ENCODE measurements at places on chromosomes 7 and 10.

- DNase-seq = no peak
These were observed 39.9 kb downstream of the RBM17 start for GRCh38 chr10:6128591-6129251.

- DNase-seq = peak; percentile 87
These were observed 41.1 kb downstream of the ZC3HC1 start for GRCh38 chr7:130009848-130010688.

- DNase-seq = no peak
These were observed 163.1 kb upstream of the AGR3 start for GRCh38 chr7:17044861-17045260.

DNA sequence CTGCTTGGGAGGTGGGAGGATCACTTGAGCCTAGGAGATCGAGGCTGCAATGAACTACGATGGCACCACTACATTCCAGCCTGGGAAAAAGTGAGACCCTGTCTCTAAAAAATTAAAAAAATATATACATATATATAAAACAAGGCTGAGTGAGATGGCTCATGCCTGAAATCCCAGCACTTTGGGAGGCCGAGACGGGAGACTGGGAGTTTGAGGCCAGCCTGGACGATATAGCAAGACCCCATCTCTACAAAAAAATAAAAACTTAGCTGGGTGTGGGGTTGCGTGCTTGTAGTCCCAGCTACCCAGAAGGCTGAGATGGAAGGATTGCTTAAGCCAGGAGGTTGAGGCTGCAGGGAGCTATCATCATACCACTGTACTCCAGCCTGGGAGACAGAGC, 87.6 kb downstream of the CARD11 start:
- DNase-seq = no peak

DNA sequence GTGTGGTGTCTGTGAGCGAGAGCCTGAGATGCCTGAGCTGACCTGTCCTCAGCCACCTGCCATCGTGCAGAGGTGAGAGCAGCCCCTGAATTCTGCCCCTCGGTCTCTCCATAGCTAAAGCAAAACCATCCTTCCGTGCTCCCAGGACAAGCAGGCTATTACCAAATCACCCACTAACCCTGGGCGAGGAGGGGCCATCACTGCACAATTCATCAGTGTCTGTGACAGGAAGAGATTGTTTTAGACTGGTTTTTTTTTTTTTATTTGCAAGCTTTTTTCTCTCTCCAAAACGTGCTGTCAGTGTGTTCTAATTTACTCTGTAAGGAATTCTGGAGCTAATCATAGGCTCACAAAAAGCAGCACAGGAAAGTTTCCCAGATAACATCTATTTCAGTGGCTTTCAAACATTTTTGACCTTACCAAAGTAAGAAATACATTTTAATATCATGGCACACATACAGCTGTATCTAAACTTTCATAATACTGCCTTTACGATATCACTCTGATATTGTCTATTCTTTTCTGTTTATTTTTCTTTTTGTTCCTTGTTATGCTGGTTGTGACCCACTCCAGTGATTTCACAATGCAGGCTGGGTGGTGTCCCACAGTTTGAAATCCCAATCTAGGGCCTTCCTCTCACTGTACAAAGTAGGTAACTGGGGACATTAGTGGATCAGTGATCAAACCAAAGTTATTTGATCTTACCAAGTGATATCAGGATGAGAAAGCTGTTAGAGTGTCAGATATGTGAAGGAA, 62.8 kb downstream of the EGFR start:
- DNase-seq = no peak

GRCh38 chr7:86773309-86773708, 129.6 kb downstream of the GRM3 start:
- DNase-seq = no peak

DNA sequence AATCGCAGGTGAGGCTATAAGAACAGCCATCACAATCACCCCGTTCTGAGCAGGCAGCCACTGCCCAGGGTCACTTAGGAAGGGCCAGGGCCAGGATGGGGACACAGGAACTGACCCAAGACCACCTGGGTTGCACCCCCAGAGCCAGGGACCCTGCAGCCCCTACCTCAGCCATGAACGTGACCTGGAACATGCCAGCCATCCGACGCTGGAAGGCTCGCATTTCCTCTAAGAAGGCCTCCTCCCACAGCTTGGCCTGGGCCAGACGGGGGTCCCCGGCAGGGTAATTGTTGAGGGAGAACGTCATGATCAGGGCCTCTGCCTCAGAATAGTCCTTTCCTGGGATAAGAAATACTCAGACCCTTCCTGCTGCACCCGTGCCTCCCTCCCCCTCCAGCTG, 5.0 kb downstream of the NPC1L1 start:
- no peak for DNase-seq

- no peak for DNase-seq
These were observed 18.4 kb downstream of the SMURF1 start for GRCh38 chr7:99125505-99125865.

GRCh38 chr10:47340608-47341170, 7.5 kb upstream of the RBP3 start:
- no peak for DNase-seq

GRCh38 chr7:2826771-2827170, 17.3 kb downstream of the GNA12 start:
- no peak for DNase-seq

DNA sequence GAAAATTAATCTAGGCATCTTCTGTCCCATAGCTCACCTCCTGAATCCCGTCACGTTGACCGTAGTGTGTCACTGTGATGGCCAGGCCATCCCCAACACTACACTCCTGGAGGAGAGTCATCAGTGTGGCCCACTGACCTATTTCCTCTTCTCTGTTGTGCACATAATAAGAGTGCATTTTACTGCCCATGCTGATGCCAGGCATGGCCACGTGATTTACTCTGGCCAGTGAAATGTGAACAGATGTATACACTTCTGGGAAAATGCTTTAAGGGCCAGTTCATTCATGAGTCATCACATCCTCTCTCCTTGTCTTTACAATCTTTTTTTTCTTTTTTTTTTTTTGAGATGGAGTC, 101.9 kb upstream of the PIP4K2A start:
- DNase-seq = peak; percentile 93

- no peak for DNase-seq
These were observed 308.1 kb downstream of the WDR37 start for GRCh38 chr10:1364151-1364910.

DNA sequence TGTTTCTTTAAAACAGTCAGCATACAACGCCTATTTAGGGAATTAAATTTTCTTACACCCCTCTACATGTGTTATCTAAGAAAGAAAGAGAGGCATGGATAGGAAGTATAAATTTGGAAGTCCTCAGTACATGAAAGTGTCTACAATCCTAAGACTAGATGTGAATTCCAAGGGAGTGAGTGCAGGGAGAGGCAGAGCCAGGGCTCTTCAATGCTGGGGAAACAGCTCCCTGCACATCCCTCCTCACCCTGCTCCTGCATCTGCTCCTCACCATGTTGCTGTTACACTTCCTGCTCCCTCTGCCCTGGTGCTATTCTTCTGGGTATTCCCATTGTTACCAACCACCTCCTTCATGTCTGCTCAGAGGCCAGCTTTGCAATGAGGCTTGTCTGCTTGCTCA, 229.1 kb upstream of the AKR1E2 start:
- no peak for DNase-seq
